ENCODE measurements at places on chromosomes 12 and 14.

- DNase-seq: no peak
These were observed 12.8 kb upstream of the FRS2 start for GRCh38 chr12:69457433-69457832.

DNA sequence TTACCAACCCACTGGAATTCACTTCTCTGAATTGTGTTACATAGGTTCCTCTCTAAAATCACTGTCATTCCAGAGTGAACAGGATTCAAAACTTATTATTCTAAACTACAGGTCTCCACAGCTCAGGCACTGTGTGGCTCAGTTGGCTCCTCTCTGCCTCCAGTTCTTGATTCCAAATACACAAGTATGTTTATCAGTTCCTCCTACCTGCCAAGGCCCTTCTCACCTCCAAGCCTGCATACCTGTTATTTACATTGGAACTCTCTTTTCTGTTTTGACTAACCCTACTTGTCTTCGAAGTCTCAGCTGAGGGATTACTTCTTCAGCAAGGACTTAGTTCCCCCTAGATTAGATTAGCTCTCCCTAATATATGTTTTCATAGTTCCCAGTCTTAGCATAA, 397.6 kb upstream of the TMTC1 start:
- DNase-seq: no peak

DNA sequence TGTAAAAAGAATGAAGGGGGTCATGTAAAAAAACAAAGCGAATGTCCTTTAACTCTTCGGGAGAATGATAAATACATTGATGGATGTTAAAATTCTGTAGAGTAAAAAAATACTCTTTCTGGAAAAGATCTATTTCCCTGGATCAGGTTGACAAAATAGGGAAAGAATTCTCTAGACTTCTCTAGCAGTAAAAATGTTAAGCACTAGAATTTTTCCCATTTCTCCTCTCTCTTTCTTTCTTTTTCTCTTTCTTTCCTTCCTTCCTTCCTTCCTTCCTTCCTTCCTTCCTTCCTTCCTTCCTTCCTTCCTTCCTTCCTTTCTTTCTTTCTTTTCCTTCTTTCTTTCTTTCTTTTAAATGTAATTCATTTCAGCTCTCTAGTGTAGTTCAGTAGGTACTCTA, 552.5 kb downstream of the LRFN5 start:
- DNase-seq: no peak

DNA sequence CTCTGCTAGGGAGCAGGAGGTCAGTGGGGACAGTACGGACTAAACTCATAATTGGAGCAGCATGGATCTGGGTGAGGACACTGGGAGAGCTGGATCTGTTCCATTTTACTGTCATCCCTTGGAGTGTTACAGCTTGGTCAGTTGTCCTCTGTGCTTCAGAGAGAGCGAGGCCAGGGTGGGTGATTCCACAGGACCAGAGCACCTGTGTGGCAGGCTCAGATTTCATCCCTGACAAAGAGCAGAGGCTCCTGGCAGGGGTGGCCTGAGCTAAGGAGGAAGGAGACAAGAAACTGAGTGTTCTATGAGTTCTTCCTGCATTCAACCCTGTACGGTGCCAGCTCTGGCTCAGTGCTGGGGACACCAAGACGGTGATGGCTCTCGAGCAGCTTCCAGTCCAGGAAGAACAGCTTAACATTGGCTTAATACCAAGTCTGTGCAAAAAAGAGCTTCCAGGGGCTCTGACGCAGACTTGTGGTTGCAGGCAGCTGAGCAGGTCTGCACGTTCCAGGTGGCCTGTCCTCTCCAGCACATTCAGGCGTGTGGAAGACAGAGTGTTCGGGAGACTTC, 8.4 kb upstream of the PGF start:
- no peak for DNase-seq

GRCh38 chr12:89384807-89385206, 32.5 kb upstream of the DUSP6 start:
- no peak for DNase-seq

DNA sequence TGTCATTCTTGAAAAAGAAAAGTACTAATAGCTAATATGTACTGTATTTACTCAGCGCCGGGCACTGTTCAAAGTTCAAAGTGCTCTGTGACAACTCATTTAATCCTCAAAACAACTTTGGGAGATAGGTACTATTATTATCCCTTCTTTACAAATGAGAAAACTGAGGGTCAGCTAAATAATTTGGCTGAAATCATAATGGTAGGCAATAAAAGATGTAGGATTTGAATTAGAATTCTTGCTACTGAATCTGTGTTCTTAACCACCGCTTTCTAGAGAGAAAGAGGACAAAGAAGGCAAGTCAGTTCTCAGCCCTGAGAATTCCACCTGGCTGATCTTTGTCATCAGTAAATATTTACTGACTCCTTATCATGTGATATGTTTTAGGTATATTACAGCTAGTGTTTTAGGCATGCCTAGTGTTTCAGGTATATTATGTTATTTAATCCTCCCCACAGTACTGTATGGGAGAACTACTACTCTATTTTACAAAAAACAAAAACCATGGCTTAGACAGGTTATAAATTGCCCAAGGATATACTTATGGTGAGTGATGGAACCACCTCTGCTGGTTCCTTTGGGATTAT, 205.7 kb upstream of the GZMB start:
- DNase-seq: no peak

- no peak for DNase-seq
These were observed 45.0 kb downstream of the SYNE3 start for GRCh38 chr14:95471476-95471875.

DNA sequence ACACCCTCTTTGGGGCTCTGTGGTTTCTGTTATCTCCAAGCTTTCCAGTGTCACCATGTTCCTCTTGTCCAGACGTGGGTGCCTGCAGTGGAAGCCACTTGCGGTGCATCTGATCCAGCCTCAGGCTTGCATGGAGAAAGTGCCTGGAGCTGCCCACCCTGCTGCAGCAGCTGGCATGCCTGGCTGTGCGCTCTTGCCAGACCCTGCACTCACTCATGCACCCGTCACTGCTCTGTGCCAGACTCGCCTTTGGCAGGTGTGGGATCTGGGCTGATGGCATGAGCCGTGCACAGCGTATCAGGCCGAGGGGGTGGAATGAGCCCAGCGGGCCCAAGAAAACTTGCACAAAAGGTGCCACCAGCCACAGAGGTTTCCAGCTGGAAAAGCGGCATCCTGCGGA, 105.1 kb downstream of the MNAT1 start:
- no peak for DNase-seq

DNA sequence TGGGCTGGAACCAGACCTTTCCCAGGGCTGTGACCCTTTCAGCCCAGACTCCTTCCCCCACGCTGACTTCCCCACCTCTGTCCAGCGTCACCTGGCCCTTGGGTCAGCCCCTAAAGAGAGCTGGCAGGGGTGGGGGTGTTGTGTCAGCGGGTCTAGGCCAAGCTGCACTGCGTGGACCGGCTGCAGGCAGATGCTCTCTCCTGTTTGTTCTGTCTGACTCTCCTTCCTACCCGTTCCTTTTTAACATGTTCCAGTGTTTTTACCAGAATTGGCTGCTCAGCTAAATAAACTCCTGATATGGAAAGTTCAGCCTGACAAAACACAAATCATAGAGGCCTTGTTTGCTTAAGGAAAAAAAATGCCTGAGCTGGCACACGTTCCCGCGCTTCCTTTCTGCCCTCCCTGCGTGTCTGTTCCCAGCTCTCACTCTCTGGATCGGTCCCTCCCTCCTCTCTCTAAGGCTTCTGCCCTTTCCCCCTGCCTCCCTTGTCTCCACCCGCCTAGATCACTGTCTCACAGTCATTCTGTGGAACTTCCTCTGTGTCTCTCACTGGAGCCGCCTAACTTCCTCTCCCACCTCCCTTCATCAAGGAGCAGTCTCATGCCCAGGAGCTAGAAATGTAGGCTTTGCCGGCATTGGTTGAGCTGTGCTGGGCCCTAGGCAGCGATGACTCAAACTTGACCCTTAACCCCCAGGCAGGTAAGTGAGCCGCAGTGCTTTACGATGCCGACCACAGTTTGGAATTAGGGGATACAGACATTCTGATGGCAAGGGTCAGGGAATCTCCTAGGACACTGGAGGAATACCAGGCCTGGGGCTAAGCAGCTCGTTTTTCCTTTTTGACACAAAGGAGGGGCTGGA, 15.5 kb upstream of the MLXIP start:
- no peak for DNase-seq

DNA sequence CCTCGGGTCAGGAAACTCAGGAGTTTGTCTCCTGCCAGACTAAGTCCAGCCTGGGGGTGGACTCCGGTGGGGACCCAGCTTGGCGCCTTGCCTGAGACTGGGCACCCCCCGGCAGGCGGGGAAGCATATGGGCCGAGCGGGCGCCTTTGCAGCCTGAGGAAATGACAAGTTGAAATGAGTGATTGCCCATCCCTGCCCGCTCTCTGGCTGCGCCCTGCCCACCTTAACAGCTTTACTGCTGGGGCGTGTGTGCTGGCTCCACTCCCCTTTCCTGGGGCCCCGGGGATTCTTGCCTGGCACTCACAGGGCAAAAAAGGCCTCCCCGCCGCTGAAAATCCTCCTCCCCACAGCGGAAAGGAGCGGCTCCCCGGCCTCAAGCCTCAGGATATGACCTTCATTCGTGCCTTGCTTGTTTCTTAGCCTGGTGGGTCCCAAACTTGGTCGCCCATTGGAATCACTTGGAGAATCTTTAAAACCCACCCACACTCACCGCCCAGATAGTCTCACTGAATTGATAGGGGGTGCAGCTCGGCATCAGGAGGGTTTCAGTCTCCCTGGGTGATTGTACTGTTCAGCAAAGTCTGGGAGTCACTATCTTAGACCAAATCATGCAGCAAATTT, 1.5 kb downstream of the RFLNA start:
- DNase-seq: no peak

- no peak for DNase-seq
These were observed 104.5 kb upstream of the MED13L start for GRCh38 chr12:116381744-116382685.

DNA sequence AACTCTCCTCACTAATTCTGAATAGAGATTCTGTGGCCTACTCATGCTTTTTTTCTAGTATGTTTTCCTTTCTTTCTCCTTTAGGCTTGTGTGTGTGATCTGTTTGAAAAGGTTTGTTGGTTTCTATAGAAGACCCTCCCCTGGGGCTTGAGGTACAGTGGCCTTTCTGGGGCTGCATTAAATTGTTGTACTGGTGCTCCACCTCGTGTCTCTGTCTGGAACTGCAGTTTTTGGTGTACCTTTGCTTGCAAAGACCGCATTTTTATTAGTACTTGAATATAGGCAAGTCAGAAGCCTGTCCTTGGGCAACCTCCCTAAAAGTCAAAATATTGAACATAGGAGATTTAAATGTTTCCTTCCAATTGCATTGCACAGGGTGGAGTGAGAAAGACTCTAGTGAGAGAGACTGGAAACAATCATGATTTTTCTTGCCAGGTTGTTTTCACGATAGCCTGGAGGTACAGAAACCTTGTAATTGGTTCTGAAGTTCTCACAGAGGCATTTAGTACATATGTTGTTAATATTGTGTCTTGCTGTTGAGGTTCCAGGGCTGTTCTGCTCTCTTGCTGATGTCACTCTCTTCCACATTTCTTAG, 39.0 kb downstream of the SLCO1B1 start:
- peak; percentile 98 for DNase-seq

GRCh38 chr14:65622703-65623102, 210.2 kb downstream of the FUT8 start:
- DNase-seq: no peak
